ENCODE measurements at places on chromosomes 2 and 18. TPM values are rescaled to one million over a fixed set of nuclear protein-coding genes. Genes with fewer than 3 reads are reported as not detected.

DYNAP gene
- not detected for total RNA-seq

SLC19A3 gene
- total RNA-seq, result 0.03 TPM

SNORC gene
- 4.9 TPM for total RNA-seq

CFC1 gene
- total RNA-seq, result not detected

NR4A2 gene
- total RNA-seq, result 4.1 TPM

PPIL3 gene
- total RNA-seq, result 27.4 TPM

CCDC138 gene
- 5.6 TPM for total RNA-seq

ZBTB7C gene
- 15.1 TPM for total RNA-seq

CDH19 gene
- not detected for total RNA-seq

TEX44 gene
- not detected for total RNA-seq

GREB1L gene
- not detected for total RNA-seq

CACNB4 gene
- 0.26 TPM for total RNA-seq

FRZB gene
- total RNA-seq, result 0.21 TPM

SULT1C4 gene
- total RNA-seq, result not detected

UNC80 gene
- total RNA-seq, result not detected

PFN4 gene
- total RNA-seq, result not detected

ALPP gene
- 1.1 TPM for total RNA-seq

Data from HT-29 (cell line).